ENCODE measurements at places on chromosomes 7 and 10.

- no peak for DNase-seq
These were observed 448.0 kb upstream of the SEMA3A start for GRCh38 chr7:84642611-84643010.

DNA sequence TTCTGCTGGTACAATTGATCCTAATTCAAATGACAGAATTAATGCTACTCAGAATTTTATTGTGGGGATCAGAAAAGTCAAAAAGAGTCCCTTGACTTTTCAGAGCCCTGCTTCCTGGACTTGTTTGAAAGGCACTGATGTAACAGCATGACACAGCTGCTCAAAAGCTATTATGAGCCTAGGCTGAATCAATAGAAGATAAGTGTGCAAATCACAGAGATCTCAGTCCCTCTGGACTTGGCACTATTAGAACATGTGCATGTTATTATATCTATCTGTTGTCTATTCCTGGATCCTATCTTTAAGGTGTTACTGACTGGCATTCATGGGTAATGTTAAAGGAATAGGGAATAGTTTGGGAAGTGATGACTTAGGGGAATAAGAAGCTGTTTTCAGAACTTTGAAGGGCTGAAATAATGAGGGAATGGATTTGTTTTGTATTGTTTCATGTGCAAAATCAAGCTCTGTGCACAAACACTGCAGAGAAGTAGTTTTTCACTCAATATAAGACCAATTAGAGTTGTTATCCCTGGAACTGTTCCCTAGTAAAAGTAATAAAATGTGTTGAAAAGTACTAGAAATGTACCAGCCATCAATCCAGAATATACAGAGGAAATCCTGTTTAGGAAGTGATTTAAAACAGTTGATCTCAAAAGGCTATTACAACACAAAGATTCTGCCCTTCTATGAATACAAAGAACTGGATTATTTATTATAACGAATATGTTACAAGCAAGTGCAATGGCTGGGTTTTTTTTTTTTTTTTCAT, 814.9 kb upstream of the C7orf33 start:
- DNase-seq: no peak

DNA sequence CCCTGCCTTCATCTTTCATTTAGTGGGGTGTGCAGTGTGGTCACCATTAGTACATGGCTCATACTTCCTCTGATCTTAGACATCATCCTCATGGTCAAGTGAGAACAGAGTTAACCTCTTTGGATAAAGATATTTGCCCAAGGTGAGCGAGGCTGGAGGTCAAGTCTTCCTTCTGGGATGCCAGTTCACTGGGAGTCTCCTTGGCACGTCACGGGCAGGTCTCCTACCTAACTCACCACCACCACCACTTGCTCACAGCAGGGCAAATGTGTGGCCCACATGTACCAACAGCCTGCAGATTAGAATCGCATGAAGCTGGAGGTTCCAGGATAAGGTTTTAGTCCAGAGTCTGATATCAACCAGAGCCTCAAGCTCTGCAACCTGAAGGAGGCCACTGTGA, 164.6 kb downstream of the USP6NL start:
- no peak for DNase-seq

DNA sequence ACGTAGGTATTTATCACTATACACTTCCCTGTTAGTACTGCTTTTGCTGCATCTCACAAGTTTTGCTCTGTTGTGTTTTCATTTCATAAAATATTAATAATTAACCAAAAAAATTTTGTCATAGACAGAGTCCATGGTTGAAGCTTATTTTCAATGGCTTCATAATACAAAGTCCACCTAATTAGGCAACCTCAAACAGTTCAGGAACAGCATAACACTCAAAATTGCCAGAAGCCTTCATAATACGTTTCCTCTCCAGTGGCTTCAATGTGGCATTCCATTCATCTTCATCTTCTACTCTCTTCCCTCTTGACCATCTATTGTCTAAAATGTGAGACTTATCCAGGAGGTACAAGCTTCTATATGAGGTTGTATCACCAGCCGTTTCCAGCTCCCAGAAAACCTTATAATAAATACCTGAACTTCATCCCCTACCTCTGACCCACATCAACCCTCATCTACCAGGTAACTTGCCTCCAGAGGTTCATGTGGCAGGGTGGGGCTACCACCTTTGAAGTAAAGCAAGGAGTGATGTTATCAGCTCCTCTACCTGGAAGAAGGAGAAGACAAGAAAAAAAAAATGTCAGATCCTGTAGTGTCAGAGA, 337.3 kb downstream of the MALRD1 start:
- DNase-seq: no peak

GRCh38 chr7:92634205-92634604, 44.0 kb upstream of the FAM133B start:
- DNase-seq: no peak

DNA sequence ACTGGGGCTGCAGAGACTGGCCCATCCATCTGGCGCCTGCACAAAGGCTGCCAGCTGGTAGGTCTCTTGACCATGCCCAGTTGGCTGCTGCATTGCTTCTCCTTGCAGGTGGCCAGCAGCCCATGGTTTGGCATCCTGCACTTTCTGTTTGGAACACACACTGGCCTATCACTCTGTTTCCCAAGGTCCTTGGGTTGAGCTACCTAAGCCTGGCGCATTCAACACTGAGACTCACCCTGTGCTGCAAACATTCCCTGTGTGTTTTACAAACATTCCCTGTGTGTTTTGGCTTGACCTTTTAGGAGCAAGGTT, 55.5 kb downstream of the TACR2 start:
- DNase-seq: no peak

GRCh38 chr10:14016011-14016536, 314.6 kb downstream of the FRMD4A start:
- no peak for DNase-seq

- no peak for DNase-seq
These were observed 35.4 kb upstream of the KNDC1 start for GRCh38 chr10:133124357-133125211.

DNA sequence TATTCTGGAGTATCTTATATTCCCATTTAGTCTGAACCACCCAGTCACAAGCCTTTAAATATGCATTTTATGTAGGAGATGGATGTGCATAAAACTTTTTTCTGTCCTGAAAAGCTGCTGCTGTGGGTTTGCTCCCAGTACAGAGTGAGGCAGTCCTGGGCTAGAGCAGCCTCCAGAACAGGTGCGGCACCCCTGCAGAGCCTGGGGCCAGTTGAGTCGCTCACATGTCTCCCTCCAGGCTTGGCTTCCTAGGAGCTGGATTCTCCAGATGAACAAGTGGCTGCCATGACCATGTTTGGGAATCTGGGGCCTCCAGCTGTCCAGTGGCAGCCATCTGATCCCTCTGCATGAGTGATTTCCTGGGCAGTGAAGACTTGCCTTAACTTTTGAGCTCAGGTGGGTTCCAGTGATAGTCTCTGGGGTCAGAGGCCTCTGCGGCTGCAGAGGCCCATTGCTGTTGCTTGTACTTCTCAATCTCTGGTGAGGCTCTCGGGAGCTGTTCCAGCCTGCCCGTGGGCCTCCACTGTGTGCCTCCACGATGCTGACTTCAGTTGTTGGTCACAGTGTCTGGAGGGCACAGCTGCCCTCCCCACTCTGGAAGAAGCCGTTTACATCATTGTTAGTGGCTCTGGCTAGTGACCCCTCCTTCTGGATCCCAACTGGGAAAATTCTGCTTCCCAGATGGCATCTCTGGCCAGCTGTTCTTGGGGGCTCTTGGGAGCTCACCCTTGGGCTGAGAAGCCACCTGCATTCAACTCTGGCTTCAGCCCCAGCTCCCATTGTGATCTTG, 120.4 kb downstream of the EMX2 start:
- DNase-seq: no peak

DNA sequence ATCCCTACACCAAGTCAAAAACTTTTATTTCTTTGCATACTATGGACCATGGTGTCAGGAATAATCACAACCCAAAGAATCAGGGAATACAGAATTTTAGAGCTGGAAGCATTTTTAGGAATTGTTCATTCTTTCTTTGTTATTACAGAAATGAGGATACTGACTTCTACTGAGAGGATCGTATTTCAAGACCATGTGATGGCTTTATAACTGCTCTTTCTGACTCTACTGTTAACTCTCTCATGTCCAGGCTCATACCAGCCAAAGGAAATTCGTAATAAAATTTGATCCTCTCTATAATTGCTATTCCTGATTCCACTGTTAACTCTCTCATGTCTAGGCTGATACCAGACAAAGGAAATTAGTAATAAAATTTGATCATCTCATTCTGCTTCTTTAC, 1050.9 kb upstream of the C7orf33 start:
- no peak for DNase-seq

DNA sequence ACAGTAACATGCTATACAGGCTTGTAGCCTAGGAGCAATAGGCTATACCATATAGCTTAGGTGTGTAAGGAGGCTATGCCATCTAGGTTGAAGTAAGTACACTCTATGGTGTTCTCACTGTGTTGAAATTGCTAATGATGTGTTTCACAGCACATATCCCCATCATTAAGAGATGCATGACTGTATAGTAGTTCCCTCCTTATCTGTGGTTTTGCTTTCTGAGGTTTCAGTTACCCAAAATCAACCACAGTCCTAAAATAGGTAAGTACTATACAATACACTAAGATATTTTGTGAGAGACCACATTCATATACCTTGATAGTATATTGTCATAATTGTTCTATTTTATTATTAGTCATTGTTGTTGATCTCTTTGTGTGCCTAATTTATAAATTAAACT, 12.7 kb downstream of the FZD1 start:
- no peak for DNase-seq

- no peak for DNase-seq
These were observed 173.1 kb upstream of the MALRD1 start for GRCh38 chr10:18875477-18875876.

DNA sequence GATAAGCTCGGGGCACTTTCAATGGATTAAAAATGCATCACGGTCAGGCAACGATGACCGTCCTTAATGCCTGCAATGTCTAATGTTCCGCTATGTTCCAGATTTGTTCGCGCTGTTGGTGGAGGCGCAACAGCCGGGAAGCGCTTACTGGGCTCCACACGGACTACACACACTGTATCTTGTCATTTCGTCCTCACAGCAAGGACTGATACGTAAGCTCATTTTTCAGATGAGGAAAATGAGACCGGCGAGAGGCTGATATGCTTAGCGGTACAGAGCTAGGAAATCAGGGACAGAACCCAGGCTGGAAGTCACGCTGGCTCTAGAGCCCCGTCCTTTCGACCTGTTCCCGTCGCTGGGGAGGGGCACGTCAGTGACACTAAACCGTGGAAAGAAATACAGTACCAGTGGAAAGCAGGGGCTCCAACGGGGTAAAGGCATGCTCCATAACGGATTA, 670 bp downstream of the TPK1 start:
- DNase-seq: no peak

- no peak for DNase-seq
These were observed 64.6 kb downstream of the TFEC start for GRCh38 chr7:115965796-115966475.

DNA sequence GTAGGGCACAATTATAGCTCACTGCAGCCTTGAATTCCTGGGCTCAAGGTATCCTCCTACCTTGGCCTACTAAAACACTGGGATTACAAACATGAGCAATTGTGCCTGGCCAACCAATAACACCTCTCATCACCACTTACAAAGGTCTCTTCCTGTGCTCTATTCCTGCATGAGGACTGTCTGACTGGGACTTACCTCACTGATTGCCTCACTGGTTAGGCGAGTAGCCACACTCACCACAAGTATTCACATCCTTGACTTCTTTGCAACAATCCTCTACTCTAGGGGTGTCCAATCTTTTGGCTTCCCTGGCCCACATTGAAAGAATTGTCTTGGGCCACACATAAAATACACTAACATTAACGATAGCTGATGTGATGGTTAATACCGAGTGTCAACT, 22.6 kb upstream of the PDIA4 start:
- no peak for DNase-seq

DNA sequence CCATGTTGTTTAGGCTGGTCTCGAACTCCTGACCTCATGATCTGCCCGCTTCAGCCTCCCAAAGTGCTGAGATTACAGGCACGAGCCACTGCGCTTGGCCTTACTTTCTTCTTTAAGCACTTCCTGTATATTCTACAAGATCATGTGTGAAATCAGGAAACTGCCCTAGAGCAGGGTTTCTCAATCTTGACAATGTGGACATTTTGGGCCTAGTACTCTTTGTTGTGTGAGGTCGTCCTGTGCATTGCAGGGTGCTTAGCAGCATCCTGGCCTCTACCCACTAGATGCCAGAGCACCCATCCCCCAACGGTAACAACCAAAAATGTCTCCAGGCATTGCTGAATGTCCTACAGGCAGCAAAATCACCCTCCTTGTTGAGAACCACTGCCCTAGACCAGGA, 24.7 kb downstream of the RRP12 start:
- DNase-seq: no peak

GRCh38 chr7:33578166-33578565, 327.2 kb upstream of the BMPER start:
- no peak for DNase-seq

DNA sequence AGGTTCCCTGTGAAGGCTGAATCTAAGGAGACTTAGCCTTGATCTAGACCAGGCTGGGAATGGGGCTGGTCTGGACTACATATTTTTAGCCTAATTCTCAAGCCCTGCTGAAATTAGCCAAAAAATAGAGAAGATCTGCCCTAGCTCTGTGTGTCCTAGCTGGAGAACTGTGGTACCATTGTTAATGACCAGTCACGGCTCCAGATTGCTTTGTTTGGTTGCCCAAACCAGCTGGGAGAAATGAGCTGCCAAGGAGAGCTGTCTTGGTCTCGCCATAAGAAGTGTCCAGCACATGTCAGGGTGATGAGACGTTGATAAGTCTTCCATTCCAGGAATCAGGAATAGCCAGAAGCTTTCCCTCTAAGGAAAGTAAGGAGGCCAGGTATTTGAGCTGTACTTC, 20.7 kb downstream of the GBX1 start:
- no peak for DNase-seq

- DNase-seq: no peak
These were observed 450.9 kb upstream of the CNTNAP2 start for GRCh38 chr7:145665499-145666258.

DNA sequence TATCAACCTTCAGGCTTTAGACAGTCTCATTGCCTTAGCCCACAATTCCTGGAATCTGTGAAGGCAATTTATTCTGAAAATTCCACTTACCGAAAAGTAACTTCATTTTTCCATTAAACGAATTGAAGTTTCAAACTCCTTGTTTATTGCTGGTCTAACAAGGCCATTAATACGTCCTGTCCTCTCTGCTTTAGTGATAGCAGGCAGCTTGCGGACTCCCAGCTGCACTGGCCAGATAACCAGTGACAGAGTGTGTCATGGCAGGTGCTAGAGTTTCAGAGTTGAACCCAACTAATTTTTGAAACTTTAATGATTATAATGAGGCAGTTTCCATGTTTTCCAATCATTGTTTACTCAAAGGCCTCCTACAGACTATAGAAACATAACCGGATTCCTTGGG, 31.1 kb downstream of the LOXL4 start:
- DNase-seq: no peak
